H7 (cell line): ENCODE measurements at places on chromosomes 5 and 9. TPM values are rescaled to one million over a fixed set of nuclear protein-coding genes. Genes with fewer than 3 reads are reported as not detected.
A peak's percentile ranks its signal among the peaks of the same experiment; 100 is the strongest.

Gene GLRA1
- not detected in 2 replicates for total RNA-seq

DNA sequence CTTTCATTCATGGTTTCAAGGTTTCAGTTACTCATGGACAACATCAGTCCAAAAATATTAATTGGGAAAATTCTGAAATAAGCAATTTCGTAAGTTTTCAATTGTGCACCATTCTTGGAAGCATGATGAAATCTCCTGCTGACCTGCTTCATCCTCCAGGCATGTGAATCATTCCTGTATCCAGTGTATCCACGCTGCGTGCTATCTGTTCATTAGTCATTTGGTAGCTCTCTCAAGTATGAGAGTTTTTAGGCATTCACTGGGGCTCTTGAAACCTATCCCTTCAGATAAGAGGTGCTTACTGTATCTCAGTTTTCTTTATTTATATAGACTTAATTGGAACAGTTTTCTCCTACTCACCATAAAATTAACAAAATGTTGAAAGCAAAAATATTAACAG is 293.0 kb downstream of the CDH12 start:
- no peak for DNase-seq

DNA sequence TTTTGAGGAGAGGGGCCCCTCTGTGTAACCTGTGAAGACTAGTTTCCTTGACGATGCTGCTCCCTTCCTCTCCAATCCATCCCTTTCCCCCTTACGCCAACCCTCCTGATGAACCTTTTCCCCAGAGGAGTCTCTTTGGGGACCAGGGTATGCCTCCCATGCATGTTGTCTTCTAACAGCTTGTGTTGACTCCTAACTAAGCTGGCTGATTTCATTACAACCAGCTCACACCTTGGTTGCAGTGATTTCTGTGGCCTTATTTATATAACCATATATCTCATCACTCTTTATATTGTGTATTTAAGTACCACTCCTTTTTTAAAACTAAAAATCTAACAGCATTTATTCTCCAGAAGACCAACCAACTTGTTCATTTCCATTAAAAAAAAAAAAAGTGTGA is 42.5 kb downstream of the SFXN1 start:
- DNase-seq = no peak

DNA sequence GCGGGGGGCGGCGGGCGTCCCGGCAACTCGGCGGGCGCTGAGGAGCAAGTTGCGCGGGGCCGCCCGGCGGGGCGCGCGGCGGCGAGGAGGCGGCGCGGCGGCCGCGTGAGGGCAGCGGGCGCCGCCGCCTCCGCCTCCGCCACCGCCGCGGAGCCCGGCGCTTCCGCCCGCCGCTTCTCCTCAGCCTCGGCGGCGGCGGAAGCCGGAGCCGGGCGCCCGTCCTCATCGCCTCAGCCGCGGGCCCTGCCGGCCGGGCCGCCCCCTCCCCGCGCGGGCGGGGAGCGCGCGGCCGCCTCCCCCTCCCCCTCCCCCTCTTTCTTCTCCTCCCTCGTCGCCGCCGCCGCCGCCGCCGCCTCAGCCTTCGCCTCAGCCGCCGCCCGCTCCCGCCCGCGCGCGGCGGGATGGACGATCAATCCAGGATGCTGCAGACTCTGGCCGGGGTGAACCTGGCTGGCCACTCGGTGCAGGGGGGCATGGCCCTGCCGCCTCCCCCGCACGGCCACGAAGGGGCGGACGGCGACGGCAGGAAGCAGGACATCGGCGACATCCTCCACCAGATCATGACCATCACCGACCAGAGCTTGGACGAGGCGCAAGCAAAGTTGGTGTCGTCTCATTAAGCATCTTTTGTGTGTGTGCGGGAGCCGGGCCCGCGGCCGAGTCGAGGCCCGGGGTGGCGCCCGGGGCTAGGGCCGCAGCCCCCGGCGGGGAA is at the start of gene PBX3:
PBX3 (plus strand) TSS at position 321 of the 712 bp plus-strand sequence.
- peak; percentile 85 for DNase-seq

GRCh38 chr9:109590966-109591365 is 92.9 kb upstream of the PTPN3 start:
- no peak for DNase-seq

GRCh38 chr5:18686253-18686652 is 1052.0 kb downstream of the TAF11L14 start:
- DNase-seq = no peak

GRCh38 chr5:36585701-36586100 is 20.7 kb upstream of the SLC1A3 start:
- DNase-seq = no peak

DNA sequence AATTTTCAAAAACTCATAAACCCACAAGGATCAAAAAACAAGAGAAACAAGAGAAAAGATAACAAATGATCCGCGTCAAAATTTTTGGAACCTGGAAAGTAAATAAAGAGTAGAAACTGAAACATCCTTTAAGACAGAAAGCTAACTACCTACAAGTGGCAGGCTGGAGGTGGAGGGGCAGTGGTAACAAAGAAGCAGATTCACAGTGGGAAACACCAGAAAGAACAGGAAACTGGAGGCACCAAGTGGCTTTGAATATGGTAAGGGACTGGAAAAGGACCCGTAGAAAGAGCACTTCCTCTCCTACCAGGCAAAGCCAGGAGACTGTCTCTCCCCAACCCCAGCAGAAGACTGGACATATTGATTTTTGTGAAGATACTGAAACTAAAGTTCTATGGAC is 100.6 kb upstream of the TARS1 start:
- peak; percentile 19 for DNase-seq

DNA sequence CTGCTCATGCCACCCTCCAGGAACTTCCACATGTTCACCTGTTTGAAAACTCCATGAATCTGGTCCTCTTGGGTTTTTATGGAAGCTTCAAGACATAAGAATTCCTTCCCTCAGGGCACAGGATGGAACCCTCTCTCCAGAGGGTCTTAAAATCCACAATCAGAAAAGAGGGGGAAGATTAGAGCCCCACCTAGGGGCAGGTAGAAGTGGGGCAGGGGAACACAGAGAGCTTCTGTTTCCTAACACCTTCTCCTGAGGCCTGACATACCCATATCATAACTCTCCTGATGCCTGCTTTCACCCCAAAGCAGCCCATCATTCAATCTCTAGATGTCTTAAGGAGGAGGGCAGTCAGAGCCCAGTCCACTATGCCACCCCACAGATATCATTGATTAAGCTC is 1087.7 kb upstream of the ARRDC3 start:
- DNase-seq = no peak

- no peak for DNase-seq
Observed at GRCh38 chr5:149062371-149063016, 368 bp downstream of the SH3TC2 start.

GRCh38 chr9:95497772-95498171 is 19.0 kb downstream of the PTCH1 start:
- no peak for DNase-seq
